ENCODE measurements at places on chromosomes 3 and 15.

- DNase-seq, result no peak
Observed at GRCh38 chr3:134370611-134371531, 3.4 kb downstream of the AMOTL2 start.

DNA sequence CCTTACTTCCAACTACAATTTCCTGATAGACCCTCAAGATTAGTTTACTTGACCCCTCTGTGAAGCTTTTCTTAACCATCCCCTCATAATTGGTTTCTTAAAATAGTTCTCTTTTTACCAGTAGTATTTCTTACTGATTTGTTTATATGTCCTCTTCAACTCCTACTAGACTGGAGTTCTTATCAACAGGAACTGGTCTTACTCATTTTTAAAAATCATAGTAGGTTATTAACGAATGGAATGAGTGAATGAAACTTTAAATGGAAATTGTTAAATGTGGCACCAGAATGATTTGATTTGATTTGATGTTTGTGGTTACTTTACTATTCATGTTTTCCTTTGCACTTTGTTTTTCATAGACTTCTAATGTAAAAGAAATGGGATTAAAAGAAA is 91.5 kb downstream of the NEO1 start:
- no peak for DNase-seq

GRCh38 chr15:78080088-78080460 is 2.6 kb upstream of the TBC1D2B start:
- no peak for DNase-seq

DNA sequence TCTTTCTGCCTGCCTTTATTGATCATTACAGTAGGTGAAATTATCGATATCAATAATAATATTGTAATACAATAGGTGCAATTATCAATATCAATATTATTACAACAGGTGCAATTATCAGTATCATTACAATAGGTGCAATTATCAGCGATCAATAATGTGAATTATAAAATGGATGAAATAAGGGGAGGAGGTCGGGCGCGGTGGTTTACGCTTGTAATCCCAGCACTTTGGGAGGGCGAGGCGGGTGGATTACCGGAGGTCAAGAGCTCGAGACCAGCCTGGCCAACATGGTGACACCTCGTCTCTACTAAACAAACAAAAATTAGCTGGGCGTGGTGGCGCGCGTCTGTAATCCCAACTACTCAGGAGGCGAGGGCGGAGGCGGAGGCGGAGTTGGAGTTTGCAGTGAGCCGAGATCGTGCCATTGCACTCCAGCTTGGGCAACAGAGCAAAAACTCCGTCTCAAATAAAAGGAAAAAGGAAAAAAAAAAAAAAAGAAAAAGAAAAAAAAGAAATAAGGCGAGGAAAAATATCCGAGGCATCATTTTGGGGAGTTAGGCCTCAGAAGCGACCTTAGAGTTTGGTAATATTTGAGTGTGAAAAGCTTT is 611 bp upstream of the BNIP2 start:
- peak; percentile 18 for DNase-seq

- DNase-seq, result no peak
Observed at GRCh38 chr3:102484-102883, 94.1 kb upstream of the CHL1 start.

DNA sequence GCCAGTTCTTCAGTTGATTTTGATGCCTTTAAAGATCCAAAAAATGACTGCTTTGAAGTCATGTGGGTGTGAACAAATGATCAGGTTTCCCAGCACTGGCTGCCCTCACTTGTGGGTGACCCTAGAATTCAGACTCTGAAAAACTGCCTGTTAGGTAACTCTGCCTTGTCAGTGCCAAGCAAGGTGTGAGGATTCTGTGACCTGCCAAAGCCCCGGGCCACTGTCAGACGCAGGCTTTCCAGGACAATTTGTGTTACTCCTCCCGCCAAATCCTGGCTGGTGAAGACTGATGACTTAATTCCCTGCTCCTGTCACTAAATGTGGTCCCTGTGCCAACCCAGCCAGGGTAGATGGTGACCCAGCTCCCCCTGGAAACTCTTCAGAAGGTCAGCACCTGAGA is 99.2 kb upstream of the PSMD6 start:
- DNase-seq, result no peak

DNA sequence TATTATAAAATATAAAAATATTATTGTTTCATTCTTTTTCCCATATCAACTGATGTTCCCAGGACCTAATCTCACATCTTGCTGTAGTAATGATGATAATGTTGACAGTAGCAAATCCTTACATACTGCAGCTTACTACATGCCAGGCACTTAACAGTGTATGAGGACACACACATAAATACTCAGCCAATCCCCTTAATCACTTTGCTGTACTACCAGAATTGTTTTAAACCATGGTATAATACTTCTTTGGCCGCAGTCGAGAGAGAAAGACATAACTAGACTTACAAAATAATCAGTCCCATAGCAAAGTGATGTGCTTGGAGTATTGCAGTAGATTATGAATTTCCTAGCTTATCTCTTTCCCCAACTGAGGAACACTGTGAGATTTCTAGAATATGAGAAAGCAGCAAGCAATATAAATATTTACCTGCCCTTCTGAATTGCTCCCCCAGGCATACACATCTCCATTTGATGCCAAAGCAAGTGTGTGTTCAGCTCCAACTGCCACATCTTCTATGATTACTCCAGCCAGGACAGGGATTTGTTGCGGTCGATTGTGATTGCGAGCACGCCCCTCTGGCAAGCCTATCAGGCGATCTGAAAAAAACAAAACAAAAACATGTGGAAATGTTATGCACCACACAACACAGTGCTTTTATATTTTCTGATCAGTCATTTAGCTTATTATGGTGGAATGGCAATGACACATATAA is 33.0 kb downstream of the FBXL22 start:
- no peak for DNase-seq

DNA sequence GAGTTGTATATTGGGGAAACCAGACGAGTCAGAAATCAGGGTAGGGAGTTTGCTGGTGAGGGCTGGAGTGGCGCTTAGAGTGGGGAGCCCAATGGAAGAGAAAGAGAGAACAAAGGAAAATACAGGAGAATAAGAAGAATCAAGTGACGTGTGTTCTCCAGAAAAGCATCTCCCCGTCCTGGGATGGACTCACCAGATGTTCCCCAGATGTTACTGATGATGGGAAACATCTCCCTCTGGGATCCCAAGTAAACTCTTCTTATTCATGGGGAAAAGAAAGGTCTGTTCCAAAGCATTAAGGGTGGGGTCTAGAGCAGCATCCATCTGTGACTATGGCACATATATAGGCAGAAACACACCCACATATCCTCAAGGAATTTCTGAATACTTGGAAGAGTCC is 3.0 kb upstream of the CSRNP1 start:
- no peak for DNase-seq

- no peak for DNase-seq
Observed at GRCh38 chr3:29335438-29335837, 54.6 kb downstream of the RBMS3 start.

DNA sequence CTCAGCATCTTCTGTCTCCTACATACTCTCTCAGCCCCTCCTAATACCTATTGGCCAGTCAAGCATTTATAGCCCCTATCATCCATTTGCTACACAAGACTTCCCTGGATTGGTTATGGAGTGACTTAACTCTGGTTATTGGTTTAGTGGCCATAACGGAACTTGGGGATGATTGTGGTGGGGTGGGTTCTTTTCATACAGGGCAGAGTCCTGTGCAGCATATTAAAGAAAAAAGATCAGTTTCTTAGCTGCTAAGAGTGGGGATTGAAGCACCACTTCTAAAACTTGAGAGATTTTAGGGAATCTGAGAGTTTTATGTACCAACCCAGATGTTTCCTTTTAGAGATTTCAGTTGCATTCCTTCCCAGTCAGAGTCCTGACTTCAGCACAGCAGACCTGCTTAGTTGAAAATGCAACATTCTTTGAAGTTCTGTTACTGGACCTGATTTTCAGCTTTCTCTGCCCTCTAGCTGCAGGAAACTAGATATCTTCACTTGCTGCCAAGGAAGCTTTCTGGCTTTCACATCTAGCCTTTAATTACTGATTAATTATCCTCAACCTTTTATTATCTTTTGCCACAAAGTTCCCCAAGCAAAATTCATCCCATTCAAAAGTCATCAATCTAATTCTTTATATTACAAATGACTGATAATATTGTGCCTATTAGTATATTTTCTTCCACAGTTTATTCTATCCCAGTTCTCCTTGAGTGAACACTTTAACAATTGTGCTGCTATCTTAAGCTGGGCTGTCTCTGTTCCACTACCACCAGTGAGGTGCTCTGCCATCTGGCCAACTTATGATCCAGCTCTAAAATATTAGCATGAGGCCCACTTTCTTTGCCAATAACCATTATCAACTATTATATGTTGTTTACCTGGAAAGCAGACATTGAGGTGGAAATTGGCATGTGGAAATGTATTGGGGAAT is 906.0 kb upstream of the ALCAM start:
- no peak for DNase-seq

DNA sequence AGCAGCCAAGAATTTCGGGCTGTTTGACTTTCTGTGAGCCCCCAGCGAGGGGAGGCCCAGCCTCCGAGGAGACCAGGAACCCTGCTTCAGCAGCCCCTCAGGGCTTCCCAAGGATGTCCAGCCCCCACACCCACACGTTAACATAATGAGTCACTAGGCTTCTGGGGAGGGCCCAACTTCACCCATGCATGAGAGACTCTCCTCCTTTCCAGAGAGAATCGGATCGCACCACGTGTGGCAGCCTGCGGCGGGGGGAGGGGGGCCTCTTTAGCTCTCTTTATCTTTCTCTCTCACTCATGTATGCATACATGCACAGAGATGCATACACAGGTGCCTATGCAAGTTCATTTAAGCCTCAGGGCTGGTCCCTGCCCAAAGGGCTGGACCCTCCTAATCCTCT is 3.1 kb upstream of the AP2M1 start:
- DNase-seq, result no peak

DNA sequence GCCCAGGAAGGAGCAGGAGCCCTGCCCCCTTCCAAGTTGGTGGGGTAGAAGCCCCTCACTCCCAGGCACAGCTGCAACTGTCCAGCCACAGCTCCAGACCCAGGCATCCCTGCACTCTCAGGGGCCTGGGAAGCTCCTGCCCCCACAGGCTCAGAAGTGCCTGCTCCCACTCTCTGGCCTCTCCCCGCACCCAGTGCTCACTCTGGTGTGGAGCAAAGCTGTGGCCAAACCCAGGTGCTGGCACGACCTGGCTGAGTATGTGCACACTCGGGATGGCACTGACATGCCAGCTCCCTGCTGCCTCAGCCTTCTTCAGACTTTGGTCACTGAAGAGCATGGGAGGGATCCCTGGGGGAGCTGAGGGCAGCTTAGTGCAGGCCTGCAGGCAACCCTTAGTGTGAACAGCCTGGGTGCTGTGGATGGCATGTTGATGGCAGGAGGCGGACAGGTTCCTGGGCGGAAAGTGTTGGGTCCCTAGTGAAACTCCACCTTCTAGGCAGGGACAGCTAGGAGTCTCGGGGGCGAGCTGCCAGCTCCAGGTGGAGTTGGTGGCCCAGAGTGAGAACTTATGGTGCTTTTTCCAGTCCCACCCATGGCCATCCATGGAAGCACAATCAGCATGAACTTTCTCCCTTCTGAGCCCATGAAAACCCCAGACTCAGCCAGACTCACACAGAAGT is 489.2 kb upstream of the ROBO2 start:
- DNase-seq, result no peak

DNA sequence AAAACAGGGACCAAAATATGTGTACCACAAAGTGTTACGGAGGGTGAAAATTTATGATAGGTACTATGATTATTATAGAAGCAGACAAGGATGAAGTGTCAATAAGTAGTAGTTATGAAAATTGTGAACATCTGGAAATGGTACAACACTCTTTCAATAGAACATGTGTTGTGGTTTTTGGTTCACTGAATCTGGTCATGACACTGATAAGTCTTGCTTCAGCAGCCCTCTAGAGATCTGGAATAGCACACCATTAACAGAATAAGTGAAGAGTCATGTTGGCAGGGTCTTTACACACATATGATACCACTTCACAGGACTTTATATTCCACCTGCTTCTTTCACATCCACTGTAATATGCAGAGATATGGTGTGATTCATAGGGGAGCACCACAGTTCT is 985.2 kb upstream of the SEMA6D start:
- DNase-seq, result no peak

GRCh38 chr3:31129241-31129640 is 234.8 kb upstream of the GADL1 start:
- no peak for DNase-seq

DNA sequence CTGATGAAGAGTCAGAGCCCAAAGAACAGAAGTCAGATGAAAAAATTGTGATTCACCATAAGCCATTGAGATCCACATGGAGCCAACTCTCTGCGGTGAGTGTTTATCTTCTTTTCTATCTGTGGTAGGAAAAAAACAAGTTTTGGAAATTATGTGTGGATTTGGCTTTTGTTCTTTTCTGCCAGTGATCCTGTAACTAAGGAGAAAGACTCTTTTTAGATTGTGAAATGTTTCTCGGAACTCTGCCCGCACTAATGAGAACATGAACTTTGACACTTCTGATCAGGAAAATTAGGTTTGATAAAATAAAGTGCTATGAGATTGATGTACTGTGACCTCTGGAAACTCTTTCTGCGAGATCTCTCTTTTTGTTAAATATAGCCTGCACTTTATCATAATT is 8.4 kb downstream of the ARHGEF26 start:
- DNase-seq, result no peak

DNA sequence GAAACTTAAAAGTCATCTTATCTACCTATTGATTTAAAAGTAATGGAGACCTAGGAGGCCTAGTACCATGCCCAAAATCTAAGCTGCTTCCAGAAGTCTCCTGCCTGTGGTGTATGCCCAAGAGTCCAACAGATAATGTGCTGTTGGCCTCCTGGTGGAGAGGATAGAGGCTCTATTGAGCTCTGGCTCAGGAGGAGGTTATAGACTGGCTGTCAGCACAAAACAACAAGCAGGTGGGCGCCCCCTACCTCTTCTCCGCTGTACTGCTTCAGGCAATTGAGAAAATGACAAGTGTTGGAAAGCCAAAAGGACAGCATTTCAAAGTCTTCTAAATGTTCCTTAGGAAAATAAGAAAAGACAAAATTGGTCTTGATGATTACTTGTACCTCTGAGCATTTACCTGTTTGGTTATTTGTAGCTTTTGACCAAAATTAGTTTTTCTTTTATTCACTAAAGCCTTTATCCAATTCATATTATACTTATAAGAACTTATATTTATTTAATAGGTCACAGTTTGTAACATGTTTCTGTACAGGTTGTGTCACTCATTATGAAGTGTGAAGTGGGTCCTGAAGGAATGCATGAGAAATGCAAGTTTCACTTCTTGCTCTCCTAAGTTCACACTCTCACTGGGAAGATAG is 17.2 kb upstream of the GNB5 start:
- peak; percentile 53 for DNase-seq

DNA sequence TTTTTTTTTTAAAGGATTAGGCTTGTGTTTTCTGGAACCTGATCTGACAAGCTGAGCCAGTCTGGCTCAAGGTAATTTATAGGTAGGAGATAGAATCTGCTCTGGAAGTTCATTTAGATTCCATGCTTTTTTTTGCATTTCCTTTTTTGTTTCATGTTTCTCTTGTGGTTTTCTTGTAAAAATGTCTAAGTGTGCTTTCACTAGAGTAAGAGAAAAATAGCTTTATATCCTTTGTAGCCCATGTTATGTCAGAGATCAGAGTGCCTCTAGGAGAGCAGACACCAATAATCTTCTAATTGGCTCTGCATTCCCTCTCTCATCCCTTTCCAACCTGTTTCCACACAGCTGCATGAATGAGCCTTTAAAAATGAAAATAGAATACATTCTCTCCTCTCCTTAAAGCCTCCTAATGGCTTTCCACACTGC is 389.8 kb upstream of the KCNMB2 start:
- DNase-seq, result no peak

GRCh38 chr3:150348500-150348899 is 59.6 kb upstream of the TSC22D2 start:
- DNase-seq, result no peak

- DNase-seq, result no peak
Observed at GRCh38 chr3:113223475-113224281, 12.3 kb downstream of the BOC start.

- no peak for DNase-seq
Observed at GRCh38 chr3:143182866-143183664, 63.5 kb downstream of the CHST2 start.
